ENCODE measurements at places on chromosomes 1 and 21.
A peak's percentile ranks its signal among the peaks of the same experiment; 100 is the strongest.

GRCh38 chr1:186213225-186213607, 161.8 kb downstream of the TPR start:
- no peak for DNase-seq

DNA sequence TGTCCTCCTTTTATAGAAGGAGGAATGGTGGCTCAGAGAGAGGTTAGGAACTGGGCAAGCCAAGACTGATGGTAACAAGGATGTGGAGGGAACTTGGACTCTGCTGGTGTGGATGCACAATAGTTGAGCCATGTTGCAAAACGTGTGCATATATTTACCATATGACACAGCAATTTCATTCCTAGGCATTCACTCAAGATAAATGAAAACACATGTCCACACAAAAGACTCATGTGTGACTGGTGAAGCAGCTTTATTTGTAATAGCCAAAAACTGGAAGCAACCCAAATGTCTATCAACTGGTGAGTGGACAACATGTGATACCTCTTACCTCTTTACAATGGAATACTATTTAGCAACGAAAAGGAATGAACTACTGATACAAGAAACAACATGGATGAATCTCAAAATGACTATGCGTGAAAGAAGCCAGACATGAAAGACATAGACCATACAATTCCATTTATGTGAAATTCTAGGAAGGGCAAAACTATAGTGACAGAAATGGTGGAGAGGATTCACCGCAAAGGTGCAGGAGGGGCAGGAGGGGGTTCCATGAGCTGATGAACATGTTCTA, 36.2 kb downstream of the CAMK2N1 start:
- DNase-seq = no peak

DNA sequence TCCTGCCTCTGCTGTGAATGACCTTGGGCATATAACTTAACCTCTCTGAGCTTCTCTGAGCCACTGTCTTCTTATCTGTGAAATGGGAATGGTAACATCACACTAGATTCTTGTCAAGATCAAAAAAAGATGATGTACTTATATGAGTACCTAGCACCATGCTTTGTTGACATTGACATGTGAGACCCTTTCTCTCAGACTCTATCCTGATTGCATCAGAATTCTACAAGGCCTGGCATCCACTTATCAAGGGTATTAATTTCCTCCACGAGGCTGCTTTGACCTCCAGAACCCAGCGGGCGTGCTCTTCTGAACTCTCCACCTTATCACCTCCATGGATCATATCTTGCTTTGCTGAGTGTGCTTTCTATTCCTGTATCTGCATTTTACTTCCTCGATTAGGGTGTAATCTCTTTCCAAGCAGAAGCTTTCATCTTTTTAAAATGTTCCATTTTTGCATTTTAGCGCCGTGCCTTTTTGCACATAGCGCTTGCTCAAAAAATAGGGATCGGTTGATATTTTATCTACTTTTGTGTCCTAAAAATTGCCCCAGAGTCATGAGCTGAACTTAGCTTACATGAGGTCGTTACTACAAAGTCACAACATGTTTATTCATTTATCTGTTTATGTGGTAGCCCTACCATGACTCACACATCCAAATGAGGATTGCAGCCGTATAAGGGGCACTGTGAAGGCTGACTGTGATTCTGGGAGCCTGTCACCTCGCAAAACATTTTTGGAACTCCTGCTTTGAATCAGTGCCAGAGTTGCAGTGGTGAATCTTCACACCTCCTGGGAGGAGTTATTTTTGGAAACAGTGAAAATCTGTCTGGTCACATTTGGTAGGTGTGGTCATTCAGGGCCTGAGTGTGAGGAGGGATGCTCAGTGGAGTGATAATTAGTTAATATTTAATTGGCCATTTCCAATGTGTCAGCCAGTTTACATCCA, 63.2 kb downstream of the IER5 start:
- DNase-seq = no peak

GRCh38 chr1:211616231-211616964, 37.4 kb upstream of the SLC30A1 start:
- DNase-seq = no peak

DNA sequence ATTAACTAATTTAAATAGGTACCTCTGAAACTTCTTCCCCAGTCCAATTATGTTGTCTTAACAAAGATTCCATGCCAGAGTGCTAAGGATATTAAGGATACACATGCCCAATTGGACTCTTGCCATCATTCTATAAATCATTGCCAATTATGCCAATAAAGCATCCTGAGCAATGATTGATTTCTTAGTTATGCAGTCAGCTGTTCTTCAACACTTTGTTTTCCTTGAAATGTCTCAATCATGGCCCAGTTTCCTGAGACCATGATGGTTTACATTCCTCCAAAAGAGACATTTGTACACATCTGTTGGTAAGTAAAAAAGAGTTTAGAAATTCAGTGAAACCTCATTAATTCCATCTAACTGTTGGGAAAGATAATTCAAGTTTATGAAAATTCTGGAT, 180.4 kb upstream of the PKN2 start:
- no peak for DNase-seq

GRCh38 chr1:160768295-160768657, 27.7 kb upstream of the LY9 start:
- DNase-seq = peak; percentile 77

DNA sequence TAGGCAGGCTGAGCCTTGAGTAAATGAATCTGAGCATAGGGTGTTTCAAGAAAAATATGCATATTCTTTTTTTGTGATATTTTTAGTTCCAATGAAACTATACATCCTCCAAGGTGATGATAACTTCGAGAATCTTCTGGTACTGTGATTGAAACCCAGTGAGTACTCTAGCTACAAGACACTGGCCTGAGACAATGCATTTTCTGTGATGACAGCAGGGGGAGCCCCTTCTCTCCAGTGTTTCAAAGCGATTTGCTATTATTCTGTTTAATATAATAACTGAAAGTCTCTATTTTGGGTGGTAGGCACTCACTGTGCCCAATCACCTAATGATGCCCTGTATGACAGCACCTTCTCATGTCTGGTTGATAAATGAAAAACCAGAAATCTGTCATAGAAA, 12.1 kb downstream of the IRF2BP2 start:
- DNase-seq = no peak

- DNase-seq = no peak
These were observed 15.0 kb downstream of the IL10RB start for GRCh38 chr21:33281096-33281652.

DNA sequence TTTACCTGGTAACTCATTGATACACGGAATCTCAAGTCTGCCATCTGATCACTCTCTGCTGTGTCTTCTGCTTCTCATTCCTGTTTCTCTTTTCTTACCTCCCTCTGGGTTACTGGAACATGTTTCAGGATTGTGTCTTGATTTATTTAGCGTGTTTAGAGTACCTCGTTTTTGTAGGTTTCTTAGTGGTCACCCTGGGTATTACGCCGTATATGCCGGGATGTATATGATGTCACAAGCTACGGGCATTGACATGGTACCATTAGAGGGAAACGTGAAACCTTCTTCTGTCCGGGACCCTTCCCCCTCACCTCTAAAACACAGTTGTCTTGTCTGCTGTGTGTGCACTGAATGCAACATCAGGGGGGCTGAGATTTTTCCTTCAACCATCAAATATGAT, 2.8 kb downstream of the ACTRT2 start:
- no peak for DNase-seq

DNA sequence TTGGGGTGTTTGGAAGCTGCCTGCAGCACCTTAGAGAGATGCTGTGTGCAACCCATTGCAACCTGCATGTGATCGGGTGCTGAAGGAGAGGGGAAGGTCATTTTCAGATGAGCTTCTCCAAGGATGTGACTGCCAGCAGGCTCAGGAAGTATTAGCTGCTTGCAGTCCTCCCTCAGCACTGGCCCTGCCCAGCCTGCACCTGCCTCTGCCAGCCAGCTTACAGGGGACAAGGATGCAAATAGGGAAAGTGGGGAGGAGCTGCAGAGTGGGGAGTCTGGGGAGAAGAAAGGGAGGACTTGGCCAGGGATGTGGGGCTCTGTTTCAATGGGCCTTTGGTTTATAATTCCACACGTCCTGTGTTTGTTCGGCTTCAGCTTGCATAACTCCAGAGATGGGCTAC, 254.5 kb downstream of the RRAGC start:
- DNase-seq = no peak

DNA sequence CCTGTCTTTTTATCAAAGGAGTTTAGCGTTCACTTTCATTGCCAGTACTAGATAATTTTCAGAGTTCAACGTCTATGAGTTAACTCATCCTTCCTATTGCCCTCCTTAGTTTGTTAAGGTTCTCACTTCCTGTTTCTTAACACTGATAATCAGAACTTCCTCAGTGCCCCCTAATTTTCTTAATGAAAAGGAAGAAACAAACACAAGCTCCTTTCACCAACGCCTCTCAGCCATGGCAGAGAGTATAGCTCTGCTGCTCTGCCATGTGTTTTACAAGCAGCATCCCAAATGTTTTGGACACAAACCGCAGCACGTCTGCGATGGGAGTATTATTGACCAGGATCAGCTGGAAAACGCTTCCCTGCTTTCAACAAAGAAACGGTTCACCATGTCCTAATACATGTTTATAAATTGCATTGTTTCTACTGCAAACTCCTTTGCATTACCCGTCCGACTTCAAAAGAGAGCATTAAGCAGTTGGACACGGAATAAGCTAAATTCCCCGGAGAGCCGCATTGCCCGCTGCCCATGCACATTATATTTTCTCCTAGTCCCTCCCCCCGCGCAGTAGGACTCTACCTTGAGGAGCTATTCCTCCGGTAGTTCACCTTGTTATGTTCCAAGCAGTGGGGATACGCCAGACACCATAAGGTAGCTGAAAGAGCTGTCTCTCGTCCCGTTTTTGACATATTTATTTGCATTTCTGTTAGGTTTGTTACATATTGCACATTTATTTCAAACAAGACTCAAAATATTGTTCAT, 561 bp downstream of the OLFM3 start:
- DNase-seq = no peak

- no peak for DNase-seq
These were observed 17.0 kb downstream of the AGT start for GRCh38 chr1:230696722-230697437.

DNA sequence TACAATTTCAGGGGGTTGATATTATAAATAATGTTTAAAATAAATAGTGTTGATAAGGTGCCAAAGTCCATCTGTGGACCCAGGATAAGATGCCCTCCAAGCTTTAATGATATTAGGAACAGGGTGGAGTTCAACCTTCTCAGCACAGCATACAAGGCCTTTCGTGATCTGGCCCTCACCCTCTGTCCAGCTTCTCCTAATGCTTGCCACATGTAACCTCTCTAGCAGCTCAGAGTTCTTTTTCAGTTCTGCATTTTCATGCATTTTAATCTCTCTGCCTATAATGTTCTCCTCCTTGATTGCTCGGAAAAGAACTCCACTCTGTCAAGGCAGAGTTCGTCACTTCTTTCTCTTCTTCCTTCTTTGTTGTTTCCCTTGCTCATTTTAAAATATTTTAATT, 21.4 kb upstream of the SMAP2 start:
- no peak for DNase-seq

GRCh38 chr1:54728027-54728426, 12.4 kb downstream of the TTC4 start:
- no peak for DNase-seq

GRCh38 chr1:38050397-38051078, 3.9 kb upstream of the POU3F1 start:
- DNase-seq = no peak

GRCh38 chr1:229803626-229804217, 177.7 kb downstream of the URB2 start:
- no peak for DNase-seq

- DNase-seq = no peak
These were observed 18.9 kb downstream of the SDE2 start for GRCh38 chr1:225980005-225980836.

GRCh38 chr1:17765444-17766411, 10.6 kb downstream of the ACTL8 start:
- DNase-seq = no peak

GRCh38 chr1:225448146-225448805, 20.4 kb upstream of the LBR start:
- DNase-seq = no peak

DNA sequence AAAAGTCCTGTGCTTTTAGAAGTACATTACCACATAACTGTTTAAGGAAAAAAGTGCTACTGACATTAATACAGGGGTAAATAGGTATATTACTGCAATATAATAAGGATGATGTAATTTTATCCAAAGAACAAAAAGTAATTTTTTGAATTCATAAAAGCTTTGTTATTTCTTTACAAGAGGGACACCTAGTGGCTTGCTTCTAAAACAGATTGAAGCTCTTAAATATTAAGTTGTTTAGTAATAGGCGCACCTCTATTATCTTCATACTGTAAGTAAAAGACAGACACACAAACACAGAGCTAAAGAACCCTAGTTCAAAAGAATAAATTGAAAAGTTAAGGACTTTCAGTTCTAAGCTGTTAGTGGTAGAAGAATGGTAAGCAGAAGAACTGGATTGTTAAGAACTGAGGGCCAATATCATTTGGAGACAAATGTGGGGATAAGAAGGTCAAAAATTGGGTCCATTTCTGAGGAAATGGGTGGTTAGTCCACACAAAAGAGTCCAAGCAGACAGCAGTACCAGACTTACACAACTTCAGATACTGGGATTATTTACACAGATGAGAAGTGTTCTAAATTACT, 15.4 kb downstream of the ZNHIT6 start:
- no peak for DNase-seq

DNA sequence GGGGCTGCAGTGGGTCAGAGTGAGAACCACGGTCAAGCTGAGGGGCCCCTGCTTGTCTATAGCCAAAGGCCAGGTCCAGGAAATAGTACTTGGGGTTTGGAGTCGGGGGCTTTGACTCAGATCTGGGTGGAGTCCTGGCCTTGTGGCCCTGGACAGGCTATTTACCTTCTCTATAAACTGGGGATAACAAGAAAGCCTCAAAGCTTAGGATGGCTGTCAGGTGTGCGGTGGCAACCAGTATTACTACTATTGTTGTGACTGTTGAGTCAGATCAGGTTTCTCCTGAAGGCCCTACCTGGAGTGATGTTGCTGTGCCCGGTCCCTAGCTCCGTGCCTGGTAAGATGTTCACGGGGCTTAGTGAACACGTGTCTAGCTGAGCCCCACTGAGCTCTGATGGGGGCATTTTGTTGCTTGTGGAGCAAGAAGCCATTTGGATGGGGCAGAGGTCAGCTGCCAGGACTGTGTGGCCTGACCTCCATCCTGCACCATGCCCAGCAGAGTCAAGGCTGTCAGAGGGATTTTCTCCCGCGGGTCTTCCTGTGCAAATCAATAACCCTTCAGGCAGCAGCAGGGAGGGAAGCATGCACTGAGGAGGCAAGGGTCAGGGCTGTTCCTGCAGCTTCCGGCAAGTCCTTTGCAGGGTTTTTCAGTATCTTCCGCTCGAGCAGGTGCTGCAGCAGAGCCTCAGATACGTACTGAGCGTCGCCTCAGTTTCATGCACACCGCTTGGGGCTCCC, 170.3 kb downstream of the CAMTA1 start:
- no peak for DNase-seq

- DNase-seq = no peak
These were observed 25.0 kb upstream of the CACYBP start for GRCh38 chr1:174974711-174975119.

Data from stimulated activated CD4-positive, alpha-beta T cell treated with anti-CD3 and anti-CD28 coated beads, Interleukin-1b, Interleukin-23, amount 100 ng/mL, for 1 hour (primary cell).